Anterior cingulate cortex (tissue), 58 donors: ENCODE measurements at places on chromosomes 5 and 9.
A peak's percentile ranks its signal among the peaks of the same experiment; 100 is the strongest.

DNA sequence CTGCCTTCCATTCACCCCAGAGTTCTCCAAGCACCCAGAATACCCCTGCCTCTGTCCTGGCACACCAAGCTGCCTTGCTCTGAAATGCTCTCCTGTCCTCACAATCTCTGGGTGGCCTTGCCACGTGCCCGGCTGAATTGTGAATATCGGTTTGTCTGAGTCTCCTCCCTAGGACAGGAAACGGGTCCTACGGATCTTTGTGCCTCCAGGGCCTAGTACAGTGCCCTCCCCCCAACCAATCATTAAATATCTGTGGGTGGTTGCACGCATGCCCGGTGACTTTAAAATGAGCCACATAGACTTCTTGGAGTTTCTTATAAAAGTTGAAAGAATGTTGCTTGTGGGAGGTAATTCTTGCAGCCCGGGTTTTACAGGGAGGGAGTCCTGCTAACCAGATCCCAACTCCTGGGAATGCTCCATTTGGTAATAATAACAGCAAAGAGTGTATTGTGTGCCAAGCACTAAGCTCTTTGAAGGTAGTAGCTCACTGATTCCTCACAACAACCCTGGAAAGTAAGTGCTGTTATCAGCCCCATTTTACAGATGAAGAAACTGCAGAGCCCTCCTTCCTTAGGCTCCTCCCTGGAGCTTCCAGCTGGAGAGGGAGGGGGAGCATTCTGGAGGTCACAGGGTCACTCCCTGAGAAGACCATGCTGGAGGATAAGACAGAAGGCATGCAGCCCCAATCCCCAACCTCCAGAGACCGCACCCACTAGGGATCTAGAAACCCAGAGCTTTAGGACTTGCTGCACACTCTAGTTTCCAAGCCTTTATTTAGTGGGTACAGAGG, 23.4 kb downstream of the URM1 start:
- peak; percentile 67 for DNase-seq

GRCh38 chr9:22136461-22137096, 127.5 kb upstream of the CDKN2B start:
- DNase-seq, result no peak

DNA sequence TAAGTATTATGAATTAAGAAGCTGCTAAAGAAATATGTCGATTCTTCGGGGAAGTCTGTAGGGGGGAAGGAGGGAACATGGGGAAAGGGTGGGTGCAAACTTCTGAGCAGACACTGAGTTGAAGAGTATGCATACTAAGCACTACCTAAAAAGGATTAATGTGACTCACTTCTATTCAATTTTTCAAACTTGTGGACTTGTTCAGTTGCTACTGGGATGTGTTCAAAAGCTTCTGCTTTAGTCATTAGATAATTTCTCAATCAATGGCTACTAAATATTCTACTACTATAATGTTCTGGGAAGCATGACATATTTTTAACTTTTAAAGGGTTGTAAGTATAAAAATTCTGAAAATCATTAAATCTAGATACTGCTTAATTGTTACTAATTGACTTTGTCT, 109.7 kb upstream of the FER start:
- DNase-seq, result no peak

DNA sequence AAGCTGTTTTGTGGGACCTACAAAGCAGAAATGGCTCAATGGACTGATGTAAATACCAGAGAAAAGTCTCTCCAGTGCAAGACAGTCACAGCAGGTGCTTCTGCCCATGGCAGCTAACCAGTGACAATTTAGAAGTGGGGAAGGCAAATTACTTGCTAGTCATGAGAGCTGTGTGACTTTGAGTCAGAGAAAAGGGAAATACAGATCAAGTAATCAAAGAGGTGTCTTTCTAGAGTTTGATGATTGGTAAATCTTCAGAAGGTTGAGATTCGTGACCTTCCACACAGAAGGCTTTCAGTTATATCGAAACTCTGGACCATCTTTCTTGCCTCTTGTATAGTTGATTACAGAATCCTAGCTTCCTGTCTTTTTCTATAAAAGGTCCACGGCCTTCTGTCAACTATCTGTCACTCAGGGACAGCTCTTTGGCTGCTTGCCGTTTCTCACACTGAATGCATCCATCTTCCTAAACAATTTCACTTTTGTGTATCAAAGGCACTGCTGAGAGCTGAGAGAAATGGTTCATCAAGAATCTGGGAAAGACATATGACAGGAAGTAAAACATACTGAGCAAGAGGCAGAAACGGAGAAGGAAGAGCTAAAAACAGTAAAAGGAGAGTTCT, 993.9 kb upstream of the ACO1 start:
- no peak for DNase-seq

DNA sequence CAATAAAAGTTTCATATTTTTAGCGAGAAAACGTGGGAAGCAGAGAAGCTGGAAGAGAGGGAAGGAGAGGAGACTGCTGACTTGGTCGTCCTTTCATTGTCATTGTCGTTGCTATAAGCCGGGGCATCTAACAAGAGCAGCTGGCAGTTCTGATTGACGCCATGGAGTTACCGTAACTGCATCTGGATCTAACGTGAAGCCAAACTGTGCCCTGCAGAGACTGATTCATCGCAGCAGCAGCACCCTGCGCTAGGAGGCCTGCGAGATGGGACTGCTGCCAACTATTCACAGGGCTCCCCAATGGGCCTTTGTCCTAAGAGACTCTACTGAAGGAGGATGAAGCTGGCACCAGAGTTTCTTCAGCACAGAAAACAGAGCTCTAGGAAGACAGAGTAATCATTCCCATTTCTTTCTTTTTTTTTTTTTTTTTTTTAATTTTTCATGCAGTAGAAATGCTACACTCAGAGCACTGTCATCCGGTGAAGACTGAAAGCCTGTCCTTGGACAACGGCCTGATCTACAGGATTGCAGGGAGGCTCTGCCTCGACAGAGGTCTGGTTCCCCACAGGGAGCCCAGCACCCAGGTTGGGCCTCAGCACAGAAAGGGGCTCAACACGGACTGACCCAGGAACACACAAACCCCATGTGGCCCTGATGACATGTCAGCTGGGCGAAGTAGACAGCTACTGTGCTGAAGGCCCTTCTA, 47.8 kb downstream of the RETREG1 start:
- peak; percentile 68 for DNase-seq

DNA sequence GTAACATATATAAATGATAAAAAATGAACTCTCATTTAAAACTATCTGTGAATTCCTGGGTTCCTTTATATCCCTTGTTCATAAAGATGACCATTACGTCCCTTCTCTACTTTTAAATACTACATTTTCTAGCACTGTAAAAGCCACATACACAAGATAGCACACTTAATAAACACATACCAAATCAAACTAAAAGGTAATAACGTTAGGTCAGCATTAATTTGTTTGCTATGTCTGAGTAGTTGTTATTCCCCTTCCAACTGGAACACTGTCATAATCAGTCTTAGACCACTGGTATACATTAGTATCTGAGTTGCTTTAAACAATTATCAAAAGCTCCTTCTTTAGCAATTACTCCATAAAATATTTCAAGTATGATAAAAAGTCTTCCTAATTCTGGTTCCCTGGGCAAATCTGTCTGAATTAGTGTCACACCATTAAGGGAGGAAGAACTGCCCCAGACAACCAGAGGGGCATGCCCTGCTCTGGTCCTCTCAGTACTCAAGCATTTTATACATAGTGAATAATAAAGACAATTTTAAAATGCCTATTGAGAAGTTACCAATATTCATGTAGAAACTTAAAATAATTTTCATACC, 98.1 kb downstream of the RAPGEF6 start:
- no peak for DNase-seq

DNA sequence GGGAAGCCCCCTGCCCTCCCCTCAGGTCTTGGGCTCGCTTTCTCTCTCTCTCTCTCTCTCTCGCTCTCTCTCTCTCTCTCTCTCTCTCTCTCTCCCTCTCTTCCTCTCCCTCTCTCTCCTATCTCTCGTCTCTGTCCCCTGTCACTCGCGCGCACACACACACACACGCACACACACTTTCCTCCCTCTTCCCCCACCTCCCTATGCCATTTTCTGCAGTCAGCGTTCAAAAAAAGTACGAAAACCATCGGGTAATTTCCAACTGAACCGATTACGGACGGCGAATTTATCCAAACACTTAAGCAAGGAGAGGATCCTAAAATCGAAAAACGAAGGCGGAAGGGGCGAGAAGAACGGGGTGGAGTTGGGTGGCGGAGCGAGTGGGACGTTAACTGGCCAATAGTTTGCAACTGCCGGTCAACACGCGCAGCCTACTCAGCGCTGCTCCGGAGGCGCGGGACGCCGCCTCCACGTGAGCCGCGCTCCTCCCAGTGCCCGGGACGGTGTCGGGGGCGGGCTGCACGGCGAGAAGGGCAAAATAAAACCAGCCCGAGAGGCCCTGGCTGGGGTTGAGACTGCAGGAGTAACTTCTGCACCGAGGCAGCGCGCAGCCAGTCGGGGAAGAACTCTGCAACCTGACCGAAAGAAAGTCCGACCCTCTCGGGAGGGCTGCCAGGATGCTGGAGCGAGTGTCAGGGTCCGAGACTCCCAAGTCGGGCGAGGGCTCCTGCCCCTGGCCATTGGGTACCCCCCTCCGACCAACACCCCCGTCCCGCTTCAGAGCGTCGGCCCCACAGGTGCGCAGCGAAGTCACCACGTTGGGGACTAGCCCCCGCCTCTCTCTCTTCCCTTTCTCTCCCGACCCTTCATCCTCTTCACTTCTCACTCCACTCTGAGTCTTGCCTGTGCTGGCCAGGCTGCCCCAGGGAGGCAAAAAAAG, 24.9 kb upstream of the ELAVL2 start:
- DNase-seq, result no peak

DNA sequence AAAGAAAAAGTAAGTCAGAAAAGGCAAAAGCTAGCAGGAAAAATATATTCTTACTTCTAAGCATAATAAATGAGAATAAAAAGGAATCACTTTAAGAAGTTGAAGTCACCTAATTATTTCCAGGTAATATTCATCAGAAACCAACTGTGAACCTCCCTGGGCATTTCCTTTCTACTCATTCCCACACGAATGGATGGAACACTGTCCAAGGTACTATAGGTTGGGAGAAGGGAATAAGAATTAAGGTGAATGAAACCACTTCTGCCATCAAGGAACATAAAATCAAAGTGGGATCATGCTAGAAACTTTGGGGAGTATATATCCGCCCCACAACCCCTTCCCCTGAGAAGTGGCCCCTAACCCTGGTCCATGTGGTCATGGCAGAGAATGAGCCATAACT, 41.6 kb downstream of the PRELID2 start:
- no peak for DNase-seq

DNA sequence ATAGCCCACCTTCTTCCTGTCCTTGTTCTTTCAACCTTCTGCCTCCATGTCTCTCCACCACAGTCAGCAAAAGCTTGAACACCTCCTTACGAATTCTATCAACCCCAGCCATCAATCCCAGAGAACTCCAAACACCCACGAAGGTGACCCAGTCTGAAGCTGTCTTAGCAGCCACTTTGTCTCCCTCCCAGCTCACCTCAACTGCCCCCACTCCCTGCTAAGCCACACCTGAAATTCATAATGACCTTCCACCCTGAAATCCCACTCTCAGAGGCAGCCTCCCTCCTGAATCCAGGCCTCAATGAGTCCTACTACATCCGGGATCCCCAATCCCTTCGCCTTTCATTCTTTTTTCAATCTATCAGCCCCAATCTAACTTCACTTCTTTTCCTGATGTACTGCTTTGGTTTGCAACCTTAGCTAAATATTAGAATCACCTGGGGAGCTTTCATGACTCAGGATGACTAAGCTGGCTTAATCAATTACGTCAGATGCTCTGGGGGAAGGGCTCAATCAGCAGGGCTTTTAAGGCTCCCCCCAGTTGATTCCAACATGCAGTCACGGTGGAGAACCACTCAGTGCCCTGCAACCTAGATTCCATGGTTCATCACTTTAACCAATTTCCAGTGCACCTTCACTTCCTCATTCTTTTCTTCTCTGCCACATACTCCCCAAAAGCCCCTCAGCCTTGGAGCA, 32.2 kb downstream of the BHMT start:
- DNase-seq, result no peak

DNA sequence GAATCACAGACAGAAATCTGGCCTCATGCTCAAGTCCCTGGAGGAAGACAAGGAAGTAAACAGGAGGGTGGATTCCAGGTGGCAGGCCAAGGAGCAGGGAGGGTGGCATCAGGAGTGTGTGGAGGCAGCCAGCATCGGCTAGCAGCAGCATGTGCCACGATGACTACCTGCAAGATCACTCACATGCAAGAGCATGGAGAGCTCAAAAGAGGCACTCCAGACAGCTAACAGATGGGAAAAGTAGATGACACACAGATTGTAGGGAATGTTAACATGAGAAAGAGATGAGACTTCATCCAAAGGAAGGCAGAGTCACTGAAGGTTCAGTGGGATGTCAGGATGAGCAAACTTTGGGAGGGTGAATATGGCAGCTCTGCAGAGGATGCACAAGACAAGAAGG, 104.3 kb downstream of the SEMA5A start:
- DNase-seq, result no peak

DNA sequence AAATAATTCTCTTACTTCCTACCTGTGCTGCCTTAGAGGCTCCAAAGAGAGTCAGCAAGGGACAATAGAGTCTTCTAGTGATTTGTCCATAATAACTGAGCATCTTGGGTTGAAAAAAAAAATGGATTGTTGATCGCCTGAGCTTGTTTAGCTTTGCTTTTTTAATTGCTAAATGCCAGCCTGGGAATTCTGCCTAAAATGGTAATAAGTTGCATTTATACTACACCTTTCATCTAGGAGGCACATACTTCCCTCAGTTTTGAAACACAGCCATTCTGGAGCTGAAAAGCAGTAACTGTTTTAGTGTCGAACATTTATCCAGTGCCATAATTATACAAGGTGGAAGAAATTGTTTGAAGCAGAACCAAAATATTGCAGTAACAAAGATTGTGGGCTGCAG, 421.3 kb downstream of the CAAP1 start:
- DNase-seq, result no peak

DNA sequence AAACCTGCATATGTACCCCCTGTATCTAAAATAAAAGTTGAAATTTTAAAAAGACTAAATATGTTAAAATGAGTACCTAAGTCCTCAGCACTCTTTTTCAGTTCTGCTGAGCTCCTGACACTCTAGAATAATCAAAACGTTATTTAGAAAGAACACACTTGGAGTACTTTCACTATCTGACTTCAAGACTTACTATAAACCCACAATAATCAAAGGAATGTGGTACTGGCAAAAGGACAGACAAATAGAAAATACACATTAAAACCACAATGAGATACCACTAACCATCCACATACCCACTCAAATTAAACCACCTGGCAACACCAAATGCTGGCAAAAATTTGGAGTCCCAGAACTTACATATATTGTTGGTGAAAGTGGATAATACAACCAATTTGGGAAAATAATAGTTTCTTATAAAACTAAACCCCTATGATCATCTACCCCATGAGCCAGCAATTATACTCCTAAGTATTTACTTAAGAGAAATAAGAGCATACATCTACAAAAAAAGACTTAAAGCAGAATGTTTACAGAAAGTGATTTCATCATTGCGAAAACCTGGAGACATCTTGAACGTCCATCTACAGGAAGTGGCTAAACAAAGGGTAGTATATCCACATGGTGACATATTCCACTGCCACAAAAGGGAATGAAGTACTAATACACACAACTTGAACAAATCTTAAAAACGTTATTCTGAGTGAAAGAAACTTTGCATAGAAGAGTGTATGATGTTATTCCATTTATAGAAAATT, 12.8 kb upstream of the PRSS3 start:
- DNase-seq, result no peak
